Activated B cell treated with CpG ODN at 0.5 μM for 24 hours (primary cell): ENCODE measurements at places on chromosomes 5 and 9. TPM values are rescaled to one million over a fixed set of nuclear protein-coding genes. Genes with fewer than 3 reads are reported as not detected.
A peak's percentile ranks its signal among the peaks of the same experiment; 100 is the strongest.

GRCh38 chr9:71858812-71859211 is 52.2 kb downstream of the ABHD17B start:
- DNase-seq: no peak
- H3K4me1 ChIP-seq: peaks cover 19% of the 10 kb centered on the region
- no peak overlapping the region for H3K27ac ChIP-seq

- H3K27me3 ChIP-seq: no peaks in the 10 kb centered on the region
- no peak overlapping the region for H3K27ac ChIP-seq
- no peak for DNase-seq
- no peaks in the 10 kb centered on the region for H3K36me3 ChIP-seq
- H3K4me3 ChIP-seq: no peak overlapping the region
Measured at GRCh38 chr5:4879693-4880303, 260.3 kb upstream of the ADAMTS16 start.

DNA sequence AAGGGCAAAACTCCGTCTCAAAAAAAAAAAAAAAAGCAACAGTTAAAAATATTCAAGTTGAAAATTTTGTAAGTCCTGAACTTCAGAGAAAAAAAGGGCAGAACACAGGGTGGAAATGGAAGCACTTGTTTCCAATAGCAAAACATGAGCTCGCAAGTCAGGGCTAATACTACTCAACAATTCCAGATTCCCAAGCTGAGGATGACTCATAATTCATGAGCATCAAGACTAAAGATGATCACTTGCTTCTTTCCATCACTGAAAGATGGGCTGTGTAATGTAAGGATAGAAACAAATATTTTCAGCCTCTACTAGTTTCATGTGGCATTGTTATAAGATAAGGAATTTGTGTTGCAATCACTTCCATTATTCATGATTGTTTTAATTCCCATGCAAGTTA is 33.5 kb upstream of the FST start:
- H3K4me3 ChIP-seq: no peak overlapping the region
- H3K27ac ChIP-seq: no peak overlapping the region
- DNase-seq: no peak
- H3K27me3 ChIP-seq: peaks cover 10% of the 10 kb centered on the region
- H3K36me3 ChIP-seq: no peaks in the 10 kb centered on the region

DNA sequence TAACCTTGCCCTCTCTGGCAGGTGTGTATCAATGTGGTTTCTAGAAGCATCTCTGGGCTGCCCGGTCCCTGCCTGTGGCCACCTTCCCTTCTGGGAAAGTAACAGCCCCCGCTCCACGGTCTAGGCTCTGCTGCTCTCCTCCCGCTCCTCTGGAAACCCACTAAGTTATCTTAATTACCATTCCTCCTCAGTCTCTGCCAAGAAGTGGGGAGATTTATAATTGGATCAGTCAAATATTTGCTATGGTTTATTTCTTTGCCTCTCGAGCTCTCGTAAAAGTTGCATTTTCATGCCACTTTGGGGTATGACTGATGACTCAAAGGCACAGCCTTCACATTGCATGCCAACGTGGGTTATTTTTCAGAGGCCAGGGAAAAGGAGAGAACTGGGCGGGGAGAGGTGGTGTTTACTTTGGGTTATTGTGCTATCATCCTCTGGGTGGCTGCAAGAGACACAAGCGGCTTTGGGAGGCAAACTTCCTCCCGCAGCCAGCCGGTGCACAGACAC is 205.3 kb upstream of the WWC1 start:
- no peak overlapping the region for H3K4me3 ChIP-seq
- no peaks in the 10 kb centered on the region for H3K4me1 ChIP-seq
- no peak for DNase-seq
- H3K27me3 ChIP-seq: no peaks in the 10 kb centered on the region
- H3K27ac ChIP-seq: no peak overlapping the region
- H3K36me3 ChIP-seq: no peaks in the 10 kb centered on the region

DNA sequence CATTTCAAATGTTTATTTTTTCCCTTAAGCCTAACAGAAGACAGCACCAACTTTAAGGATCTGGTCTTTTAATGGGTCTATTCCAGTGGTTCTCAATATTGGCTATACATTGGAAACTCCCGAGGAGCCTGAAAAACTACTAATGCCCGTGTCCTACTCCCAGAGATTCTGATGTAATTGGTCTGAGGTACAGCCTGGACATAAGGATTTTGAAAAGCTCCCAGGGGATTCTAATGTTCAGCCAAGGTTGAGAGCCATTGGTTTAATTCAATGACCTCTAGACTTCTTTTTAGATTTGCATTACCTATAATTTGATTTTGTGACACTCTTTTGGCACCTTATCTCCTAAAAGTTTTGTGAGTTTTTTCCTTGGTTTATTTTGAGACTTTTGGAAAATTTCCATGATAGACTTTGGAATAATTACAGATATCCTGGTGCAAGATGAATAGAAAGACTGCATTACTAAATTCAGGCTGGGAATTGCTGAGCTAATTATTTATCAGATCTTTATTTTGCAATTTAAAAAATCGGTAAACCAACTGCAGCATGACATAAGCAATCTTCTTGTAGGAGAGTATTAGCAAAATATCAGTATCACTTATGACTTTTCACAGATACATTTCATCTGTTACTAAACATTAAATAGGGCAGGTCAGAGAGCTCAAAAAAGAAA is 91.5 kb upstream of the ELL2 start:
- H3K4me1 ChIP-seq: no peaks in the 10 kb centered on the region
- H3K4me3 ChIP-seq: no peak overlapping the region
- no peaks in the 10 kb centered on the region for H3K27me3 ChIP-seq
- no peaks in the 10 kb centered on the region for H3K36me3 ChIP-seq
- H3K27ac ChIP-seq: no peak overlapping the region

DNA sequence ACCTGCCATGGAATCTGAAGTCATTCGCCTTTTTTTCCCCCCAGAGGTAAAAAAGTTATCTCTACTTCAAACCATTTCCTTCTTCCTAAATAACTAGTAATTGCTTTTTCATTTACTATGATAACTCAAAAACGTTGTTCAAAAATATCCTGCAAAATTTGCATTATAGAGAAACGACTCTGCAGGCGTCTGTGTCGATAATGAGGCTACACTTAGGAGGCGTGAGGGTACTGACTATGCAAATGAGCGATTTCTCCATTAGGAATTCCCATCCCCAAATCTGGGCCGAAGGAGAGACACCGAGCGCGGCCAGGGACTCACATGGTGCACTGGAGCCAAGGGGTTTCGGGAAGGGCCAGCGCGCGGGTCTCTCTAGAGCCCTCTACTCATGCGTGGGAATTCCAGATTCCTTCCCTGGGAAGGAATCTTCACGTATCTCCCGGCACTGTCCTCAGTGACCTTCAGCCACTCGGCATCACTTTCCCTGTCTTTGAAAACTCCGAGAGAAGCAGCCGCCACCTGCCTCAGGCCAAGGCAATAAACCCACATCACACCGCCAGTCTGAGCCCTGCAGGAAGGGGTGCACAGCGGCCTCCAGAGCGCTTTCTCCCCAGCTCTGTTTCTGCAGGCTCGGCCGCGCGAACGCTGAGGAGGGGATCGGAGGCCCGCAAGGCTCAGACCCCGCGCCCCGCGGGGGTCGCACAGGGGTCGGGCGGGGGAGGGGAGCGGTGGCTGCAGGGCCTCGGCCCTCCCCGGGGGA is 718 bp upstream of the DENND4C start:
- peak overlapping the region; percentile 81 for H3K27ac ChIP-seq
- H3K27me3 ChIP-seq: no peaks in the 10 kb centered on the region
- DNase-seq: peak; percentile 72
- H3K4me3 ChIP-seq: no peak overlapping the region
- H3K4me1 ChIP-seq: peaks cover 10% of the 10 kb centered on the region
- no peaks in the 10 kb centered on the region for H3K36me3 ChIP-seq

GRCh38 chr9:84796404-84796803 is 126.9 kb downstream of the NTRK2 start:
- no peak overlapping the region for H3K4me3 ChIP-seq
- no peak for DNase-seq
- H3K27ac ChIP-seq: no peak overlapping the region
- peaks cover 2% of the 10 kb centered on the region for H3K27me3 ChIP-seq
- H3K36me3 ChIP-seq: no peaks in the 10 kb centered on the region

GRCh38 chr5:58738336-58738735 is 155.5 kb downstream of the RAB3C start:
- no peaks in the 10 kb centered on the region for H3K4me1 ChIP-seq
- no peaks in the 10 kb centered on the region for H3K36me3 ChIP-seq
- DNase-seq: no peak
- H3K4me3 ChIP-seq: no peak overlapping the region
- H3K27ac ChIP-seq: no peak overlapping the region

- no peaks in the 10 kb centered on the region for H3K27me3 ChIP-seq
- H3K4me3 ChIP-seq: no peak overlapping the region
- H3K27ac ChIP-seq: peak overlapping the region; percentile 7
- DNase-seq: no peak
Measured at GRCh38 chr5:123844873-123845272, 332.9 kb downstream of the CSNK1G3 start.

DNA sequence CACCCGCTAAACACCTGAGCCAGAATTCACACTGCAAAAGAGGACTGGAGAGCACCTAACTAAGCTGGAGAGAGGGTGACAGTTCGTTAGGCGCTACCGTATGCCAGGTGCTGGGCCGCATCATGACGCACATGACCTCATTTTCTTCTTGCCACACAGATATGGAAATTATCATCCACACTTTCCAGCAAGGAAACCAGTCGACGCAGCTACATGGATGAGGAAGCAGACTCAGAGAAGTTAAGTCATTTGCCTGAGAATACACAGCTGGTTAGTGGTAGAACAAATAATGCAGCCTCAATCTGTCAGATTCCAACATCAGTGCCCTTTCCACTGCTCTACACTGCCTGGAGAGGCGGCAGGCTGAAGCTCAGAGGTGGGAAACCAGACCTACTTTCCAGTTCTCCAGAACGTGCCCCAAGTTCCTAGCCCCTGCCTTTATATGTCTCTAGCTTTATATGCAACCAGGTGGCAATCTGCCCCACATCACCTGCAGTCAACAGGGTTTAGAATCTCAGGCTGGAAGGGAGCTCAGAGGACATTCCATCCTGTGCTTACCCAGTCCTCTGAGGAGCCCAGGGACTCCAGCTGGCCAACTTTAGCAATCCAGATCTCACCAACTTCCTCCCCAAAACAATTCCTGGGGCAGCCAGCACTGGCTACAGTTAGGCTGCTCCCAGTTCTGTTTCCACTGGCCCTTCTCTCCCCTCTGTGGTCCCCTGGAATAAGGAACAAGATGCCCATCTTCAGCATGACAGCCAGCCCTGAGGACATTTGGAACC is 8.8 kb downstream of the TNIP1 start:
- no peaks in the 10 kb centered on the region for H3K27me3 ChIP-seq
- peaks cover 99% of the 10 kb centered on the region for H3K4me1 ChIP-seq
- H3K27ac ChIP-seq: peak overlapping the region; percentile 66
- no peak overlapping the region for H3K4me3 ChIP-seq
- peaks cover 88% of the 10 kb centered on the region for H3K36me3 ChIP-seq
- no peak for DNase-seq

GRCh38 chr9:137836831-137837241 is 40.7 kb upstream of the CACNA1B start:
- H3K27me3 ChIP-seq: no peaks in the 10 kb centered on the region
- H3K4me1 ChIP-seq: peaks cover 3% of the 10 kb centered on the region
- DNase-seq: no peak
- no peak overlapping the region for H3K4me3 ChIP-seq
- peaks cover 41% of the 10 kb centered on the region for H3K36me3 ChIP-seq

- peaks cover 25% of the 10 kb centered on the region for H3K27me3 ChIP-seq
- H3K27ac ChIP-seq: no peak overlapping the region
- peaks cover 9% of the 10 kb centered on the region for H3K4me1 ChIP-seq
Measured at GRCh38 chr5:133639850-133640528, 27.6 kb upstream of the FSTL4 start.

- DNase-seq: no peak
- no peaks in the 10 kb centered on the region for H3K4me1 ChIP-seq
- peaks cover 22% of the 10 kb centered on the region for H3K27me3 ChIP-seq
- no peaks in the 10 kb centered on the region for H3K36me3 ChIP-seq
- H3K27ac ChIP-seq: no peak overlapping the region
- no peak overlapping the region for H3K4me3 ChIP-seq
Measured at GRCh38 chr9:113298924-113299770, 4.0 kb downstream of the RNF183 start.

DNA sequence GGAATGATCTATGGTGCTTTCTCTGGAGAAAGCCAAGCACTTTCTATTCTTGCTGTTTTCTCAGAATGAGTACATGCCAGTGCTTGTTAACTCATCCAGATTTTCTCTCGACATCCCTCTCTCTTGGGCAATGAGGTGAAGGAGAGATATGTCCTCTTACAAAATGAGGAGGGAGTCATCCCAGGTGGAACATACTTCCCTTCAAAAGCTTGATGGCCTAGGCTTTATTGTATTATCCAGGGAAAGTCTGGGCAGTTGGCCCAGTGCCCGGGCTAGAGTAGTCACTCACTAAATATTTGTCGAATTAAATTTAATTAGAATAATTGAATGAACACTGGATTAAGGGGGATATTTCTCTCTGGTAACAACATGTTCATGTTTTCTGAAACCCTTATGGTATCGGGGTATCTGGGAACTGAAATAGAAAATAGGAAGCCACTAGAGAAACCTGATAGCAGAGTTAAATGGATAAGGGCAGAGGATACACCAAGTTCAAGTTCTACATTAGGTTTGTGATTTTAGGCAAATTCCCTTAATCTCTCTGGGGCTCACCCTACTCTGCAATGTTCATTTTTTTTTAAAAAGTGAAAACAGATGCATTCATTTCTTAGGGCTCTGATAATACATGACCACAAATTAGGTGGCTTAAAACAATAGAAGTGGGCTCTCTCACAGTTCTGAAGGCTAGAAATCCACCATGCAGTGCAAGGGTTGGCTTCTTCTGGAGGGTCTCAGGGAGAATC is 99.6 kb downstream of the LIFR start:
- peaks cover 54% of the 10 kb centered on the region for H3K27me3 ChIP-seq
- peaks cover 15% of the 10 kb centered on the region for H3K4me1 ChIP-seq
- H3K4me3 ChIP-seq: no peak overlapping the region
- H3K27ac ChIP-seq: no peak overlapping the region
- no peak for DNase-seq
- H3K36me3 ChIP-seq: no peaks in the 10 kb centered on the region

- H3K27ac ChIP-seq: no peak overlapping the region
- no peak for DNase-seq
- no peaks in the 10 kb centered on the region for H3K4me1 ChIP-seq
- H3K27me3 ChIP-seq: peaks cover 2% of the 10 kb centered on the region
Measured at GRCh38 chr5:96133341-96134079, 171.9 kb upstream of the ELL2 start.

GRCh38 chr5:143106174-143106573 is 297.3 kb downstream of the NR3C1 start:
- H3K27ac ChIP-seq: no peak overlapping the region
- peaks cover 5% of the 10 kb centered on the region for H3K4me1 ChIP-seq
- no peaks in the 10 kb centered on the region for H3K27me3 ChIP-seq
- no peak for DNase-seq
- no peak overlapping the region for H3K4me3 ChIP-seq

- no peaks in the 10 kb centered on the region for H3K4me1 ChIP-seq
- DNase-seq: no peak
- no peaks in the 10 kb centered on the region for H3K27me3 ChIP-seq
- no peak overlapping the region for H3K27ac ChIP-seq
Measured at GRCh38 chr9:71710201-71710600, 58.1 kb downstream of the CEMIP2 start.

ELP1 gene
- total RNA-seq: 20.3 and 25.0 TPM in 2 replicates

GPR150 gene
- total RNA-seq: 0.60 and 1.1 TPM in 2 replicates

NR6A1 gene
- 2.3 and 3.1 TPM in 2 replicates for total RNA-seq

BARHL1 gene
- not detected in 2 replicates for total RNA-seq

PTPRD gene
- 0.04 and 0.24 TPM in 2 replicates for total RNA-seq

LECT2 gene
- total RNA-seq: not detected in 2 replicates

TRIM41 gene
- total RNA-seq: 34.9 and 39.6 TPM in 2 replicates
